ENCODE measurements at places on chromosomes 1 and 21.
A peak's percentile ranks its signal among the peaks of the same experiment; 100 is the strongest.

GRCh38 chr1:10556430-10557005, 81.8 kb downstream of the PEX14 start:
- DNase-seq = no peak

- DNase-seq = no peak
Observed at GRCh38 chr1:158053276-158053675, 59.8 kb downstream of the KIRREL1 start.

DNA sequence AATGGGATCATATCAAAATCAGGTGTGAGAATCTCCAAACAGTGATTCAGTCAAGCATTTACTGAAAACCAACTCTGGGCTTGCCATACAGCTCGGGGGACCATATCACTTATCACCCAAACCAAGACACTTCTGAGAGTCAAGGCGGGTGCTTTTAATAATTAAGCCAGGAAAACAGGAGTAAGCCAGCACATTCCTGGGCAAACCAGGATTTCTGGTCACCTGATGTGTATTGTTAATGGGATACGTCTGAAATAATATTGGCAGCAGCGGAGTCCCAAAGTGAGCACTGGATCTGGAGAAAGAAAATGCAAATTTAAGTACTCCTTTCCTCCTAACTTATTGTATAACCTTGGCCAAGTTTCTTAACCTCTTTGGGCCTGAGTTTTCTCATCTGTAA, 17.6 kb downstream of the OSCP1 start:
- DNase-seq = no peak

GRCh38 chr1:116927049-116927798, 17.5 kb downstream of the PTGFRN start:
- no peak for DNase-seq

- peak; percentile 33 for DNase-seq
Observed at GRCh38 chr1:67211589-67212563, 45.6 kb downstream of the IL23R start.

DNA sequence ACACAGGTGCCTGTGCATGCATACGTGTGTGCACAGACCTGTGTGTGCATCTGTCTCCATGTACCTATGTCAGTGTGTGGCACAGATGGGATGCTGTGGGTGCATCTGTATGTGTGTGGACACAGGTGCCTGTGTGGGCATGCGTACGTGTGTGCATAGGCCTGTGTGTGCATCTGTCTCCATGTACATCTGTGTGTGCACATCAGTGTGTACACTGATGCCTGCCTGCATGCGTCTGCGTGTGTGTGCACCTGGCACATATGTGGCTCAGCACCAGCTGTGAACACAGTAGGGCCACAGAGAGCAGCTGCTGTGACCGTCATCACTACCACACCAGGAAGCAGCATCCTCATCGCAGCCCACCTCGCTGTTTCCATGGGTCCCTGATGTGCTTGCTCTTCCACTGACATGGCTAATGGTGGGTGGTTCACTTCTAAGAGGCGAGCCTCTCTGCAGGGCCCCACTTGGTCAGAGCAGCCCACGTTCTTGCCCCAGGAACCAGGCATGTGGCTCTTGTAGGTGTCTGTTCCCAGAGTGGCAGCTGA, 9.6 kb upstream of the SPATC1L start:
- DNase-seq = no peak

GRCh38 chr1:38773483-38773882, 86.1 kb downstream of the RRAGC start:
- DNase-seq = no peak

DNA sequence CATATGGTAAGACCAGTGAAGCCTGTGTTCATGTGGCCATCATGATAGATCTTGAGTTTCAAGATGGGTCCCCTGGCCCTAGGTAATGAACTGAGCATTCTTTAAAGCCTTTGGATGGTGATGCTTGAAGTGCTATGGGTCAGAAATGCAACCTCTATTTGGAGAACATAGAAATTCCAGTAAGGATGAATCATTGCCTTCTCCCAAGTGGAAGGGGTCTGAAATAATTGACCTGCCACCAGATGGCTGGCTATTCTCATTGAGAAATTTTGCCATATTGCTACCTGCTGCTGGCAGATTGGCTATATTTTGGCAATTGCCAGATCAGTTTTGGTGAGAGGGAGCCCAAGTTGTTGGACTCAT, 739 bp upstream of the IFI6 start:
- no peak for DNase-seq

- no peak for DNase-seq
Observed at GRCh38 chr1:216081445-216081844, 341.8 kb downstream of the USH2A start.

DNA sequence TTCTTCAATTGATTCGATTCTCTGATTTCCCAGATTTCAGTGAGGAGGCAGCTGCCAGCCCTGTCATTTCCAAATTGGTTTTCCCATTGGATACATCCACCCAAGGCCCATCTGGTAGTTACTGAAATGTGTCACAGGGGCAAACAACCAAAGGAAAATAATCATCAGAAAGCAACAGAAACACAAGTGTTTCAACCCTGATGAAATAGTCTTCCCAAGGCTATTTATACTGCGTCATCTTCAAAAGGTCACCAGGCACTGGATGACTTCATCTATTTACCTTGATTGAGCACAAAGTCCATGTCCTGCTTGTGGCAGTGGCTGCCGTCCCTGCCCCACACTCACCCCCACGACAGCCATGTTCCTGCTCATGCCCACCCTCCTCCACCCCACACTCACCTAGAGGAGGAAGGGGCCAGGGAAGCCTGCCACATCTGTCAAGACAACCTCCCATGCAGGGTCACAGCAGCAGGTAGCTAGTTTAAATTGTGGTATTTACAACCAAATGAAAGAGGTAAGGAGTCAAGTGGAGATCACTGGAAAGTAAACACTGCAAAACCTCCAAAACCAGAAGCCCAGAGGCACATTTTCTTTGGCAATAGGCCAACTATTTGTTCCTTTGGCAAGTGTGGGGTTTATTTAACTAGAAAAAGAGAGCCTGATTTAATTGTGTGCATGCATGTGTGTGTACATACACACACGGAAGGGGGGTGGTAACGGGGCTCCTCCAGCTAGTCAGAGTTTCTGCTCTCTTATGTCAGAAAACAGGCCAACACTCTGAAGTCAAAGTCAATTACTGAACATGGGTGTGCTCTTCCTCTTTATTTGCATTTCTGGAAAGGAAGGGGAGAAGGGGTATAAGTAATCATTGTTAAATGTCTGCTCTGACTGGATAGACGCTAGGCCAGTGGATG, 49.5 kb upstream of the RAB4A start:
- no peak for DNase-seq

- DNase-seq = no peak
Observed at GRCh38 chr21:46091631-46092025, 6.3 kb upstream of the COL6A2 start.
